ENCODE measurements at places on chromosomes 13 and 19. TPM values are rescaled to one million over a fixed set of nuclear protein-coding genes. Genes with fewer than 3 reads are reported as not detected.

Gene STOML3
- total RNA-seq, result not detected

Gene TMEM238
- total RNA-seq, result 11.7 TPM

Gene NCR1
- not detected for total RNA-seq

Gene LILRA1
- not detected for total RNA-seq

Gene PRR22
- total RNA-seq, result 4.5 TPM

Gene ADAT3
- 11.5 TPM for total RNA-seq

Gene EBPL
- 29.7 TPM for total RNA-seq

Data from T-helper 2 cell treated with Interferon-gamma antibody and Interleukin-4, amounts not matched to agents 100 ng/mL and 5 ng/mL, for 36 hours (primary cell).